ENCODE measurements at places on chromosomes 5 and 9. TPM values are rescaled to one million over a fixed set of nuclear protein-coding genes. Genes with fewer than 3 reads are reported as not detected.

PCSK5 gene
- 13.4 TPM for polyA plus RNA-seq

DNA sequence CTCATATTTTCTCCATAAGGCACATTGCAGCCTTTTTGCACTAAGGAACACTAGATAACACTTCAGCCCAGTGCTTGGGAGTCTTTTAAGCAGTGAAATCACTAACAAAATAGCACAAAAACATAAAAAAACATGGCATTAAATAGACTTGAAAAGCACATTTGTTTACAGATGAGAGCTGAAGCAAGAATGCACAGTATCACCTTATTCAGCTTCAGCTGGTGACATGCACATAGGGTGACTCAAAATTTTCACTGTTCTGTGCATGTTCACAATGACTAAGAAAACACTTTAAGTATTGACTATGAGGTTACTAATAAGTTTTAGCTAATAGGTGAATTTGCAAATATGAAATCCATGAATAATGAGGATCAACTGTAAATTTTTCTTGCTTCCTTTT is 293.9 kb upstream of the TARS1 start:
- no peak for DNase-seq

DNA sequence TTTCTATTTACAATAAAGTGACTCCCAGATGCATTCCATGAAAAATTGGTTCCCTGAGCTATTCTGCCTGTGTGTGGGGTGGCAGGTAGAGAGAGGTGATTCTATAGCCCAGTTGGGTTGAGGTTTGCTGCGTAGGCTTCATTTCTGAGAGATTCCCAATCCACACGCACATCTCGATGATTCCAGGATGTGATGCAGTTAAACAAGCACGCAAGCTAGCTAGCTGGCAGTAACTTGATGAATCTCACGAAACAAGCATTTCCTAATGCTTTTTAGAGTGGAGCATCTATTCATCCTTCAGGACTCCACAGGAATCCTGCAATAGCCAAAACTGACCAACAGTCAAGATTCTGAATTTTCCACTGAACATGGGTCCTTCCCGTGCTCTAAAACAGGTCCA is 43.8 kb upstream of the CER1 start:
- no peak for DNase-seq

GRCh38 chr9:132439153-132439552 is 29.1 kb downstream of the CFAP77 start:
- no peak for DNase-seq

DNA sequence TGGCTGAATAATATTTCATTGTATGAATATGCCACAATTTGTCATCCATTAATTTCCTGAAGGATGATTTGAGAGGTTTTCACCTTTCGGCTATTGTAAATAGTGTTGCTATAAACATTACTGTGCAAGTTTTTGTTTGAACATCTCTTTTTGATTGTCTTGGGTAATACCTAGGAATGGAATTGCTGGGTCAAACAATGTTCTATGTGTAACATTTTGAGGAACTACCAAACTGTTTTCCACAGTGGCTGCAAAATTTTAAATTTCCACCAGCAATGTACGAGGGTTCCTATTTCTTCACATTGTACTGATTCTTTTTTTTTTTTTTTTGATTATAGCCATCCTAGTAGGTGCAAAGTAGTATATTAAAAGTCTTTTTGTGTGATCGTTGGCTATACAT is 63.8 kb upstream of the ANKH start:
- DNase-seq, result no peak

DNA sequence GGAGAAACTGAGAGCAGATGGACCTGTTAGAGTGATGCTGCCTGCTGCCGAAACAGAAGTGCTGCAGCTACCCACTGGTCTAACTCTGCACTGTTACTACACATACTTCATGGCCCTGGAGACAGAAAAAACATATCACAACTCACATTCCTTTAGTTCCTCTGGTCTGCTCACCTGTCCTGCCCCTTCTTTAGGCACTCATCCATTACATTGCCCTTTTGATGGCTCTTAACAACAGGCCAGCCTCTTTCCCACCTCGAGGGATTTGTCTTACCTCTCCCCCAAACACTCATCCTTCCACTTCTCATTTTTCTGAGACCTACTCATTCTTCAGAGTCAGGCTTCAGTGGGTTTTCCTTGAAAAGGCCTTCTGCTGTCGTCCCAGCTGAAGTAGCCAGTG is 49.2 kb downstream of the KCTD16 start:
- DNase-seq, result no peak

Measured in right lung (tissue), 10 donors.